ENCODE measurements at places on chromosomes 1 and 21.

DNA sequence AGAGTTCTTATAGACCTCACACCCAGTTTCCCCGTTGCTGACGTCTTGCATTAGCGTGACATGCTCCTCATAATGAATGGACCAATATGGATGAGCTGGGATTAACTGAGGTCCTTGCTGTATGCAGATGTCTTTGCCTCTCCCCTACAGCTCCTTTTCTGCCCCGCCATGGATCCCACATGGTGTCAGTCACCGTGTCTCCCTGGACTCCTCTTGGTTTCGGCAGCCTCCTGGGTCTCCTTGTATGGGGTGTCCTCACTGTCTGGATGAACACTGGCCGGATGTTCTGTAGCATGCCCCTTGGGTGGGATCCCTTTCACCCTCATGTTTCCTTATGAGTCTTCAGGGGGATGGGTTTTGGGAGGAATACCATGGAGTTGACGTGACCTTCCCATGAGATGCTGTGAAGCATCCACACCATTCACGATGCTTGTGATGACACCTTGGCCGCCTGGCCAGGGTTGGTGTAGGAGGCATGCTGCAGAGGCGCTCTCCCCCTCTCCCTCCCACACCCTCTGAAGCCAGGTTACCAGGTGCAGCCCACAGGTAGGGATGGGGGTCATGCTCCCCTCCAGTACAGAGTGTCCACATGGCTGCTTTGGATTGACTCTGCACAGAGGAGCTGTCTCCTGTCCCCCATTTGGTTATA, 4.4 kb downstream of the GJC2 start:
- DNase-seq: no peak

DNA sequence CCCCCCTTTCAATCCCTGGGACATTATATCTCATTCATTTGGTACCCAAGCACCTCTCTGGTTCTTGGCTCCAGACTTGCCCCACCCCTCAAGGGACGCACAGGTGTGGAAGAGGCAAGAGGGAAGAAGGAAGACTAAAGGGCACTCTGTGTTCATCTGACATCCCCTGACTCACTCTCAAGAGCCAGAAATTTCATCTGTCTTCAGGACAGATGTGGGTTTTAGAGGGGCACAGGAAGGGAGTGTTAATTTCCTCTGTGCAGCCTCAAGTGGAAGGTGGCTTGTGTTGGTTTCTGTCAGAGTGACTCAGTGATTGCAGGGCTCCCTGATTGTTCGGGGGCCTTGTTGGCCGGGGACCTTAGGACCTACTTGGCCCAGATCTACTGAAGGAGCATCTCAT, 2.4 kb downstream of the C2CD4D start:
- DNase-seq: no peak

DNA sequence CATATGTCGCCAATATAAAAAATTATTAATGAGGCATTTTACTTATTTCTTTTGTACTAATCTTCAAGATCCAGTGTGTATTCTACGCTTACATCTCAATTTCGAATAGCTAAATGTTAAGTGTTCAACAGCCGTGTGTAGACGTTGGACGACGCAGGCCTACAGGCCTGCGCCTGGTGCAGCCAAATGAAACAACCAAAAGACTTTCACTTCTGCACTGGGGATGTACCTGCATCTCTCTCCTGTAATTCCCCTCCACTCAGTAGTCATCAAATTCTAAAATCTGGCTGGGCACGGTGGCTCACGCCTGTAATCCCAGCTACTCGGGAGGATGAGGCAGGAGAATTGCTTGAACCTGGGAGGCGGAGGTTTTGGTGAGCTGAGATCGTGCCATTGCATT, 76.8 kb upstream of the HNRNPU start:
- DNase-seq: no peak

DNA sequence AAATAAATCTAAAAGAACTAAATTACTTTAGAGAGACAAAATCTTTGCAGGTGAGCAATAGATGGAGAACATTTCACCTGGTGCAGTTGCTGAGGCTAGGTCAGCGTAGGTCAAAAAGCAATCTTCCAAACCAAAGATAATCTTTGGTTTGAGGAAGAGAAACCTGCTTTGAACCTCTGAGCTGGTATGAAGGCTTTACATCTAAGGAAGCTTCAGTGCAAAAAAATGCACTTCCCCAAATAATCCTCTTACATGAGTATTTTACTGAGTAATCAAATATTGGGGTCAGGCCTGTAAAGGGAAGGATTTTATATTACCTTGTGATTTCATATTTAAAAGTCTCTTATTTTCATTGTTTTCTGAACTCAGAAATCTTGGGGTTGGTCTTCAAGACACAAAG, 223.6 kb downstream of the SRGAP2C start:
- DNase-seq: no peak

GRCh38 chr1:108199781-108200686, at the start of gene SLC25A24:
Gene SLC25A24, minus strand, starts transcription at chr1:108200343. Its CDS starts 205 bp downstream, at chr1:108200138.
- DNase-seq: peak; percentile 31

GRCh38 chr1:68429233-68429808, 20.4 kb downstream of the RPE65 start:
- DNase-seq: no peak

DNA sequence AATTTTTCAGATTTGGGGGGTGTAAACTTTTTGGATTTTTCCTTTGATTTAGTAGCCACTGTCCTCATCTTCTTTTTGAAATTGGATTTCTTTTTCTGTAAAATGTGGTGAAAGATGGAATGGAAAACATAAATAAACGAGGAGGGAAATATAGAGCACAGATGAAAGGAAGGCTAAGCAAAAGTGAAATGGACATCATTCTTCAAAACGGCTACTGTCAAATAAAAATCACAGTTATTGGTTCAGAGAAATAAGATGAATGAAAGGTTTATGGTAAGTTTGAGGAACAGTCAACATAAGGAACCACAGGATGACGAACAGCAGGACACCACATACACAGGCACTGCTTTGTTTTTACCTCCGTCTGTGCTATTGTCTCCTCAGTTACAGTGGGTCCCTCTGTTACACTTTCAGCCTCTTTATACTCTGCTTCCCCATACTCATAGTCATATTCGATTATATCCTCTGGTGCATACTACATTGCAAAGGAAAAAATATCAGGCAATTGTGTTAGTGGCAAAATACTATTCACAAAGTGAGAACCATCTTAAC, 82.4 kb downstream of the COL11A1 start:
- no peak for DNase-seq

GRCh38 chr1:36160949-36161485, 5.1 kb downstream of the MAP7D1 start:
- no peak for DNase-seq

DNA sequence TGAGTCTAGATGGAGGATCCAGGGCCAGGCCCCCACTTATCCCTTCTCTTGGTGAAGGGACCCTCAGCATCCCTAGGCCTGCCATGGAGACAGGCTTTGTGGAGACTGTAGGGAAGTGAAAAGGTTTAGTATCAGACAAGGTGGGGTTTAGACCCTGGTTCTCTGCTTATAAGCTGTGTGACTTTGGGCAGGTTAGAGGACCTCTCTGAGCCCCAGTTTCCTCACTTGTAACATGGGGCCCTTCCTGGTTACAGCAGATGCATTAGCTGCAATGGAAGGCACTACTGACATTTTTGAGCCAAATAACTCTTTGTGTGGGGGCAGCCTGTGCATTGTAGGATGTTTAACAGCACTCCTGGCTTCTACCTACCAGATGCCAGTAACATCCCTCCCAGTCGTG, 22.7 kb downstream of the PADI2 start:
- no peak for DNase-seq

DNA sequence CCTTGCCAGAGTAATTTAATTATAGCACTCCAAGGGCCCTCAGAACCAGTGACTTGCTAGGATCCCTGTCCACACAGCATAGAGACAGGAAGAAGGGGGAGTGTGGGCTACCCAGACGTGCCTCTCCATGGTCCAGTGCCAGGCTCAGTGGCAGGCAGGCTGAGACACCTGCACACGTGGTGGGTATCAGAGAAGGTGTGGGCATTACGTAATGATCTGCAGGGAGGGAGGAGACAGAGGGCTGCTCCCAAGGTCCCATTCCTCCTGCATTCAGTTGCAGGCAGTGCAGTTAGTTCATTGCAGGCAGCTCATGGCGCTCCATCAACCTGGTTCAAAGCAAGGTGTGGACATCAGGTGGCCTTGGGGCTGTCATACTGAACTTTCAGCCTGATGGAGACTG, 49.9 kb downstream of the C8B start:
- no peak for DNase-seq

DNA sequence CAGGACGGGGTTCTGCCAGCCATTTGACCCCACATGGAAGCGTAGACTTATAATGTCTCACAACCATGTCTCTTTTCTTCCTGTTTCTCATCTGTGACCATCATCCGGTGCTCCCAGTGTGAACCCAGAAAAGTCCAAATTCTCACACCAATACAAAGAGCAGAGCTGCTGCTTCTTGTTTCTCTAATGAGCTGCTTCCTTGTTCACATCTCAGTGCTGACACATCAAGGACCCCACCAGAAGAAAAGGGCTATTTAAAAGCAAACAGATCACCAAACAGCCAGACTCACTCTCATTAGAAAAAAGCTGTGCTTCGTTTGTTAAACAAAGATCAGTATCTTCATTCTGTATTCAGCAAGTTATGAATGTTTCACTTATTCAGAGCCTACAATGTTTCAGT, 835 bp upstream of the LCE1D start:
- DNase-seq: no peak

GRCh38 chr21:42607102-42607501, 46.3 kb upstream of the PDE9A start:
- no peak for DNase-seq

DNA sequence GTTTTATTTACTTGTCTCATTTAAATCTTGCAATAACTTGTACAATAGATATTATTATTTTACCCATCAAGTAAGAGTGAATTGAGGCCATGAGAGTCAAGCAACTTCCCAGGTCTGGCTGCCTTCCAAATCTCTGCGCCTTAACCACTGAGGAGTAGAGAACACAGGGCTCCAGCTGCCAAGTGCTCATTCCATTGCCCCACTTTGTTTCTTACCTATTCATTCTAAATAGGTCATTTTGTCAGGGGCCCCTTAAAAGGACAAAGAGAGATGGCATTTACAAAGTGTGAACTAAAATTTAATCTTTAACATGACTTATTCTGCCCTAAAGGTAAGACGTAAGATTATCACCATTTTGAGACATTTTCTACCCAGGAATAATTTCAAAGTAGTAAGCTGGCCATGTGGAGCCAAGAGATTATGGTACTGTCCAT, 3.5 kb downstream of the PPP1R15B start:
- no peak for DNase-seq

DNA sequence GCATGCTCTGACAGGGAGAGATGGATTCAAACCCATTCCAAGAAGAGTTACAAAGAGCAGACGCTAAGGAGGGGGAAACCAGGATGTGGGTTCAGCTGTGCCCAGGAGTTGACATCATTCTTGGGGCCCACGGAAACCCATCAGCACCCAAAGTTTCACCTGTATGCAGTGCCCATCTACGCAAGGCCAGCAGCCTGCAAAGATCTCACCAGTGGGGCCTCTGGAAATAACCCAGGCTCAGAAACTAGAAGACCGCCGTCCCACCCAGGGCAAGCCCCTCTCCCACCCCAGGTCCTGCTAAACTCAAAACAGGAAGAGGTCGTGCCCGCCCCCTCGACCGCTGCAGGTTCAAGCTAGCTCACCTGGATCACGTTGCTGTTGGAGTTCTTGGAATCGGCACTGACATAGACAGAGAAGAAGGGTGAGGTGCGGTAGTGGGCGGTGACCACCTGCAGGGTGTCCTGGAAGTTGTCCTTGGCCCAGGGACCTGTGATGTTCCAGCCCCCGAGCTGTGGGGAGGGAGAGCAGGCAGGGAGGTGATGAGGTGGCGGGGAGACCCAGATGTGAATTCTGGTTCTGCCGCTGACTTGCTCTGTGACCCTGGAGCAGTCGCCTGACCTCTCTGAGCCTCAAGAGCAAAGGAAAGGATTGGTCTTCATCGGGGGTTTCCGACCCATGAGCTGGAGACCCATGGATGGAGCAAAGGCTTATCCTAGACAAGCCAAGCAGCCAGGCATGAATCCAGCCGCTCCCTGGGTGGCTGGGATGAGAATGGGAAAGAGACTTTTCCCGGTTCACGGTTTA, 31.7 kb downstream of the ECE1 start:
- no peak for DNase-seq

- DNase-seq: no peak
Observed at GRCh38 chr1:213281640-213282301, 230.7 kb downstream of the RPS6KC1 start.

DNA sequence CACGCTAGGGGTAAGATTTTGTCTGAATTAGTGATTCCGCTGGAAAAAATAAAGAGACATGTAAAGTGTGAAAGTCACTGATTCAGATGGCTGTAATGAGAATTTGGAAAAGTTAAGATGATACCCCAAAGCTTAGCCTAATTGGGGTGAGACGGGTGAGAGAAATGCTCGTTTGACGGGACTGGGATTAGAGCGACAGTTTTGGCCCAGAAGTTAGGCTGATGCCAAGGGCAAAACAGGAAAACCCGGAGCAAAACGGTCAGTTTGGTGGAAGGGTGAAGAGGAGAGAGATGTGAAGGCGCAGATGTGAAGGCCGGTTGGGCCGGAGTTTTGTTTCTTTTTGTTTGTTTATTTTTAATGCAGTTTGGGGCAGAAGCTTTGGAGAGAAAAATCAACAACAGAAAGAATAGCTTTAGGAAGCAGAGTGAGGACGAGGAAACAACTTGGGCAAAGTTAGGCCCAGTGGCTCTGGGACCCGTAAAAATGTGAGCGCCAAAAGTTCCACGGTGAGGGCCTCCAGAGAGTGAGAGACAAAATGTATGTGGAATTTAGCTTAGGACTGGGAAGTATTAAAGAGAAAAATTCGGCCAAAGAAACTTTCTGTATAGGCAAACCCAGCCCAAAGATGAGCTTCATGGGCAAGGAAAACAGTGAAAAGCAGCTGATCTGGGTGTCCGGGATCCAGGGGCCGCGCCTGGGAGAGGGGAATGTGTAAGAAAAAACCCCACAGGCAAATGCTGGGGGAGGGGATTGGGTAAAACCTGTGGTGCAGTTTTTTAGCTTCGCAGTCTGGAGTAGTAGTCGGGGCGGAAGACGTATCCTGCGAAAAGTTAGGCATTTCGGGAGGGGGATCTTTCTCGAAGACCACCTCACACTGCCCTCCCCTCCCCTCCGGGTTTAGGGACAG, 1.2 kb downstream of the DMRTA2 start:
- DNase-seq: no peak

DNA sequence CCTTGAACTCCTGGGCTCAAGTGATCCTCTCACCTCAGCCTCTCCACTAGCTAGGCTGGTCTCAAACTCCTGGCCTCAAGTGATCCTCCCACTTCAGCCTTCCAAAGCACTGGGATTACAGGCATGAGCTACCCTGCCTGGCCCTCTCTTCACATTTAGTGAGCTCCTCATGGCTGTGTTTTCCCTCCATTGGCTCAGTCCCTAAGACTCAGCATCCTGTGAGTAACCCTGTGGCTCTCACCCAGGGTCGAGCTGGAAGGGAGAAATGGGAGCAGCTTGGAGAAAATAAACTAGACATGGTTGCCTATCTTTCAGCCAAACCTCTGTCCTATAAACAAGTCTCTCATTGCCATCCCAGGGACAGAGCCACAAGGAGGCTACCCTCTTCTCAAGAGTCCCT, 17.5 kb downstream of the NCF2 start:
- no peak for DNase-seq

- DNase-seq: no peak
Observed at GRCh38 chr1:86741947-86742572, 37.7 kb downstream of the SH3GLB1 start.
